ENCODE measurements at places on chromosomes 3 and 15.

GRCh38 chr15:86021281-86022264, 58.1 kb upstream of the AGBL1 start:
- no peak for DNase-seq

GRCh38 chr3:139757448-139758030, 79.8 kb upstream of the NMNAT3 start:
- no peak for DNase-seq

GRCh38 chr15:33242669-33243191, 48.2 kb upstream of the FMN1 start:
- no peak for DNase-seq

DNA sequence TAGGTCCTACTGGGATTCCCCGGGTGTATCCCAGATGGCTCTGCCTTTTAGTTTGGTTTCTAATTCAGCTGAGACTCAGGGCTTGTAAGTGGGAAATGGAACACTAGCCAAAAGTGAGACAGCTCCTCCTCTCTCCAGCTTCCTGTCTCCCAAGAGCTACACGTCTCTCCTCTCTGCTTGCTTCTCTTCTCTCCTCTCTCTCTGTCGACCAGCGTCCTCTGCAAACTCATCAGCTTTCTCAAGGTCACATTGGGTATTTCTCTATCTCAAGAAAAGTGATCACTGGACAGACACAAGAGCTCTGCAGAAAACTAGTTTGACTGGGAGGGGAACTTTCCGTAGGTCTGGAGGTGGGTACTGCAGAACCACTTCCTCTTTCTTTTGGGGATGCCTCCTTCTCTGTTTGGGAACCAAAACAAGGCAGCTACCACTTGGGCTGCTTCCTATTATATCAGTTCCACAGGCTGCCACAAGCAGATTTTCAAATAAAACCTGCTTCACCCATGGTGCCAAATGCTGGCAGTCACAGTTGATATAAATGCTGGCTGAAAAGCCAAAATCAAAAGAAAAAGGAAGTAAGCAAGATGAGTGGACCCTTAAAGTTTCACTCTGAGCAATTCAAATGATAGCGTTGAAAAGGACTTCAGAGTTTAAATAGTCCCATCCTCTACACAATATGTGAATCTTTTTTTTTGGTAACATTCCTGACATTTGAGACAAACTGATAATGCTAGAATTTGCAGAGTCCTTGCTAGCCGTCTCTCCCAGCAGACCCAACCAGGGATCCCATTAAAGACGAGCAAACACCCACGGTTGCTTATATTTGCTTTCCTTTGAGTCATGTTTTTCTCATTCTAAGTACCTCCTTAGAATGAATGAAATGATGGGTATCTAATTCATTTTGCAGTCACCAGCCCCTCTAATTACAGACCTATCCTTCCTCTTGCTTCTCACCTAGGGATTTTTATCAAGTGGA, 7.2 kb upstream of the DYNC1LI1 start:
- no peak for DNase-seq

DNA sequence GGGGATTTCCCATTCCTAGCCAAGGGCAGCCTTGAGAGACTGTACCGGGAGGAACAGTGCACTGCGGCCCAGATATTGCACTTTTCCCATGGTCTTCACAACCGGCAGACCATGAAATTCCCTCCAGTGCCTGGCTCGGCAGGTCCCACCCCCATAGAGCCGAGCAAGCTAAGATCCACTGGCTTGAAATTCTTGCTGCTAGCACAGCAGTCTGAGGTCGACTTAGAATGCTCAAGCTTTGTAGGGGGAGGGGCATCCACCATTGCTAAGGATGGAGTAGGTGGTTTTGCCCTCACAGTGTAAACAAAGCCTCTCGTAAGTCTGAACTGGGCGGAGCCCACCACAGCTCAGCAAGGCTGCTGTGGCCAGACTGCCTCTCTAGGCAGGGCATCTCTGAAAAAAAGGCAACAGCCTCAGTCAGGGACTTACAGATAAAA, 156.3 kb downstream of the FRMD5 start:
- no peak for DNase-seq

DNA sequence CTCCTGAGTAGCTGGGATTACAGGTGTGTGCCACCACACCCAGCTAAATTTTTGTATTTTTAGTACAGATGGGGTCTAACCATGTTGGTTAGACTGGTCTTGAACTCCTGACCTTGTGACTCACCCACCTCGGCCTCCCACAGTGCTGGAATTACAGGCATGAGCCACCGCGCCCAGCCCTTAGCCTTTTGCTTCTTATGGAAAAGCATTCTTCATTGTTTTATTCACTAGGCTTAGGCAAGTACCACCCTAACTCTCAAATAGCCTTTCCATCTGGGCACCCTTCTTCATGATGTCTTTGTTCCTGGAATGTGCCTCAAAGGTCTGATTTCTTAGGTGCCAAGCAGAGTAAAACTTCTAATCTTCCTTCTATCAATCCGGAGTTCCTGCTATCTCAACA, 641.8 kb downstream of the FHIT start:
- no peak for DNase-seq

DNA sequence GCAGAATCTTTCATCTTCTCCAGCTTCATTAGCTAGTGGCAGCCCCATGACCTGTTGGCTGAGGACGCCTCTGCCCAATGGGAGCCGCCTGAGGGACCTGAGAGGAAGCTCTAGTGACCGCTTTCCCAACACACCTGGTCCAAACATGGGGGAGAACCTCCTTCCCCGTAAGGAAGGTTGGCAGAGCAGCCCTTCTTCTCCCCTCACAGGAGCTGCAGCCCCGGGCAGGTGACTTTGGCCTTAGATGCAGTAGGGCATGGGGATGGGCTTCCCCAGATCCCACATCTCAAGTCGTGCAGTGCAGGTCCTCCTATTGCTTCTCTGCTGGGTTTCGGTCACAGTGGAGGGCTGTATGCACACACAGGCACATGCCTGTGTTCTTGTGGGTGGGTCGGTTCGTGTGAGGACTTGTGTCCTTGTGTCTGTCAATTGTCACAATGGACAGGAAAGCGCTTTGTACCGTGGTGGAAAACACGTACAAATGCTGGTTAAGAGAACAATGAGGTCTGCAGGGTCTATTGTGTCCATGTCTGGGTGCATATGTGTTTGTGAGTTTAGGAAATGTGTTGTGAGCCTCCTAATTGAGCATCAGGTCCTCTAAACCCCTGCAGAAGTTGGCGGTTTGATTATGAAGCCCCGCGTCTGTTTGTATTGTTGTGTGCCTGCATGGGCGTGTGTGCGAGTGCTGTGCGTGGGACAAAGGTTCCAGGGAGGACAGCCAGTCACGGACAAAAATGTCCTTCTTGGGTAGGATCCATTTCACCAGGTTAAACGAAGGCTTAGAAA, 1.4 kb downstream of the ISLR2 start:
- DNase-seq = no peak

DNA sequence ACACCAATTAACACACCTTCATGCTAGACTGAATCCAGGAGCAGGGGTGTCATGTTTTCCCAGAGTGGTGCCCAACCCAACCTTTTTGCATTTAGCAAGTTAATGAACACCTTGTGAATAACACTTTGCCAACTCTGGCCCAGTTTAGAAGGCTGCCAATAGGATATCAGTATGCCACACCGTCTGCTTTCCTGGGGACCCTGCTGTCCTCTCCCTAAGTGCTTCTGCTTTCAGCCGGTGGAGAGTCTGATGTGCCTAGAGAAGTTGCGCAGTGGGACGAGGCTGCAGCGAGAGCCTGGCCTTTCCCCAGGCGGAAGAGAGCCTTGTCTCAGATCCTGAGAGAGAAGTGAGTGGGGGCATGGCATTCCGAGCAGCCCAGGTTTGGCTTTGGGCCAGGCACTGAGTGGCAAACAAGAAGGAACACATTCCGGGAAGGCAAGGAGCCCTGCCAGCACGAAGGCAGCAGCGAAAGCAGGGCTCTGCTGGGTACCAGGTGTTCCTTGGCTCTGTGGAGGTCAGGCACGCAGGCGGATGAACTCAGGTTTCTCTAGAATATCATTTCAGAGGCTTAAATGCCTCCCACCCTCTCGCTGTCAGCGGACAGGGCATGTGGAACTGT, 36.9 kb downstream of the SENP8 start:
- DNase-seq = no peak

DNA sequence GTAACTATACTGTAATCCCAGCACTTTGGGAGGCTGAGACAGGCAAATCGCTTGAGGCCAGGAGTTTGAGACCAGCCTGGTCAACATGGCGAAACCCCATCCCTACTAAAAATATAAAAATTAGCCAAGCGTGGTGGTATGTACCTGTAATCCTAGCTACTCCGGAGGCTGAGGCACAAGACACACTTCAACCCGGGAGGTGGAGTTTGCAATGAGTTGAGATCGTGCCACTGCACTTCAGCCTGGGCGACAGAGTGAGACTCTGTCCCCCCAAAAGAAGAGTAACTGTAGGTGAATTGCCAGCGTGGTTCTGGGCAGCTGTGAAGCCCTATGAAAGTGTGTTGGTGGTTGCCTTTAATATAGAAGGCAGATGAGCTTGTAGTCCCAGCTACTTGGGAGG, 95.9 kb downstream of the SLCO3A1 start:
- no peak for DNase-seq

DNA sequence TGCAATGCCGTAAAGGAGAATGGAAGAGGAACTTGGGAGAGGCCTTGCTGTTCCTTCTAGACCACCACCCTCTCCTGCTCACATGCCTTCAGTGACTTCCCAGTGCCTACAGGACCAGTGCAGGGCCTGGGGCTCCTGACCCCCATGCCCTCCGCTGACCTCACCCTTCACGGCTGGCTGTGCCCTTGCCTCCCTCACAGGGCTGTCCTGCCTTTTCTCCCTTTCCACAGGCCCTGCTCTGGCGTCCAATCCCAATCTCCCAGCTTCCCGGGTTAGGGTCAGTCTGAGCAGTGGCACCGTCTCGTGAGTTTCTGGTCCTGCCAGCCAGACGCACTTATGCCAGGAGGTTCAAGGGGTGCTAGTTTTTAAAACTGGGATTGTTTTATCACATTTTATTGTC, 110.4 kb downstream of the WNT7A start:
- no peak for DNase-seq

- no peak for DNase-seq
Measured at GRCh38 chr3:73652896-73653295, 28.2 kb upstream of the PDZRN3 start.

- no peak for DNase-seq
Measured at GRCh38 chr3:53009826-53010539, 35.9 kb downstream of the SFMBT1 start.

DNA sequence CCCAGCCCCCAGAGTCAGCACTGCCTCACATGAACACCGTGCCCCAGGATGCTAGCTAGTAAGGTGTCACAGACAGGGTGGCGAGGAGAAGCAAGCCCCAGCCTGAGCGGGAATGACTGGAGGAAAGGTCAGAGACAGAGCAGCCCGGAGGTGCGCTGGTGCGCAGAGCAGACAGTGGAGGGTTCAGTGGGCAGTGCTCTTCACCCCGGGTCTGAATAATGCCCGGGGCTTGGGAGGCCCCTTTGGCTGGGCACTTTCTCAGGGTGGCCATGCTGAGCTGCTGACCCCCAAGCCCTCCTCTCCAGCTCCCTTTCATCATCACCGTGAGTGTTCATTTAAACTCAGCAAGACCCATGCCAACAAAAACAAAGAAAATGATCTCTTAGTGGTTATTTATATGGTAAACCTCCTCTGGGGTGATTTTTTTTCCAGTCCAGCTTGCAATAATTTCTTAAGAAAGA, 110.8 kb downstream of the VGLL4 start:
- DNase-seq = no peak

GRCh38 chr3:58645726-58646125, 20.8 kb downstream of the FAM3D start:
- DNase-seq = no peak

DNA sequence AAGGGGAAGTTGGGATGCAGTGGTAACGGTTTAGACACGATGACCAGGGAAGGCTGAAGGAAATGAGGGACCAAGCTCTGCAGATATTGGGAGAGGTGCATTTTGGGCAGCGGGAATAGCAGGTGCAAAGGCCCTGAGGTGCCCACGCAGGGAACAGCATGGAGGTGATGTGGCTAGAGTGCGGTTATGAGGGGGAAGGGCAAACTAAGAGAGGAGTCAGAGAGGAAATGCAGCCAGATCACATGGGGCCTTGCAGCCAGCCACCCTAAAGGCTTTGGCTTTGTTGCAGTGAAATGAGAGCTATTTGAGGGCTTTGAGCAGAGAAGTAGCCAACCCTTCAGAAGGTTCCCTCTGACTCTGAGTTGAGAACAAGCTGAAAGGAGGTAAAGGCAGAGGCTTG, 2.6 kb downstream of the SPATA12 start:
- DNase-seq = no peak

DNA sequence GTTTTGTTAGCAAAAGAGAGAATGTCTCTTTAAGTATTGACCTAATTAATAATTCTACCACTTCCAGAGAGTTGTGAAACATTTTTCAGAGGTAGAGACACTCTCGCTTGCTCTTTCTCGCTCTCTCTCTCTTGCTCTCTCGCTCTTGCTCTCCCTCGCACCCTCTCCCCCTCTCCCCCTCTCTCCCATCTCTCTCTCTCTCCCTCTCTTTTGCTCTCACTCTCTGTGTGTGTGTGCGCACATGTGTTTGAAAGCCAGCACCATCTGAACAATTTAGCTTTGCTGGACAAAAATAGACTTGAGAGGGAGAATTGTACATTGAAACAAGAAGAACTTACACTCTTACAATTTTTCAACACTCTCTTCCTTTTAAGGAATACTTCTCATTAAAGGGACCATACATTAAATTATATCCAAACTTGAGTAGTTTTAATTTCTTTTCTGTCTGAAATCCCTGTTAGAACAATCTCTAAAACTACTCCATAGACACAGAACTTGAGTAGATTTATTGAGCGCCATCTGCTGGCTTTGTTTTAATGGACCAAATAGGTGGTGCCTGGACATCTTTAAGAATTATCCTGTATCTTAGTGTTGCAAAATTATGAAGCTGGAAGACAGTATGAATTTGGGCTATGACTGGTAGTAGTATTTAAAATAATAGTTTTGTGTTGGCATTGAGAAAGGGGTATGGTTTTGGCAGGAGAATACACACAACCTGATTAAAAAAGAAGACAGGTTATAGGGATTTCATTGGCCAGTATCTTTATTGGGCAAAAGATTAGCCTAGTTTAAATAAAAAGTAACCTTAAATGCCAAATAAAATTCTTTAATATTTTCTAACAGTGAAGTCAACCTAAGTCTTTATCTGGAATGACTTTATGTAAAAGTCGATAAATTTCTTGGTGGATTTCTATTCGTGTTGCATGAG, 124.6 kb downstream of the AKAP13 start:
- DNase-seq = no peak

GRCh38 chr3:197539651-197540051, 16.1 kb downstream of the BDH1 start:
- DNase-seq = no peak

DNA sequence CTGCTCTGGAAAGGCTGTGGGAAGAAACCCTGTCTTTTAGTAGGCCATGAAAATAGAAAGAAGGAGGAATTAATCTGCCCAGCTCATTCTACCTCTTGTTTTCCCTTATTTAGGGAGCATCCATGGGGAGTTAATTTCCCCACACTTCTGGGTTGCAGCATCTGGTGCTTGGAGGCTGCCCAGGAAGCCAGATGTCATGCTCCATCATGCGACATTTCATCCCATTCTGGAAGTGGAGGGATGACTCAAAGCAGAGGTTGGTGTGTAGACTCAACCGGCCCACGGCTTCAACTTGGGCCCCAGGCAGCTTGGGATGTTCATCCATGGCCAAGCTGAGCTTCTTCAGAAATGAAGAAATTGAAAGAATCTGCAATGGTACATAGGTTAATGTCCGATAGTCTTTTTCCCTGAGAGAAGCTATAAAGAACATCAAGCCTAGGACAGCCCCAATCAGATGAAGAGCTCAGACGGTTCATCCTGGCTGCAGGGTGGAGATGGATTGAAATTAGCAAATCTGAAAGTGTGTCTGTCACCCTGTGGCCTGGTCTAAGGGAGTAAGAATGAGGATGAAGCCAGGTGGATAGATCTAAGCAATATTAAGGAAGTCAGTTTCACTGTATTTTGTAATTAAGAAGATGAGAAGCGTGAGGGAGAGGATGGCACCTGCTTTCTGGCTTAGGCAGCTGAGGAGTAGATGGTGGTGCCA, 24.5 kb upstream of the PROK2 start:
- no peak for DNase-seq
